ENCODE measurements at places on chromosomes 12 and 14.
A peak's percentile ranks its signal among the peaks of the same experiment; 100 is the strongest.

DNA sequence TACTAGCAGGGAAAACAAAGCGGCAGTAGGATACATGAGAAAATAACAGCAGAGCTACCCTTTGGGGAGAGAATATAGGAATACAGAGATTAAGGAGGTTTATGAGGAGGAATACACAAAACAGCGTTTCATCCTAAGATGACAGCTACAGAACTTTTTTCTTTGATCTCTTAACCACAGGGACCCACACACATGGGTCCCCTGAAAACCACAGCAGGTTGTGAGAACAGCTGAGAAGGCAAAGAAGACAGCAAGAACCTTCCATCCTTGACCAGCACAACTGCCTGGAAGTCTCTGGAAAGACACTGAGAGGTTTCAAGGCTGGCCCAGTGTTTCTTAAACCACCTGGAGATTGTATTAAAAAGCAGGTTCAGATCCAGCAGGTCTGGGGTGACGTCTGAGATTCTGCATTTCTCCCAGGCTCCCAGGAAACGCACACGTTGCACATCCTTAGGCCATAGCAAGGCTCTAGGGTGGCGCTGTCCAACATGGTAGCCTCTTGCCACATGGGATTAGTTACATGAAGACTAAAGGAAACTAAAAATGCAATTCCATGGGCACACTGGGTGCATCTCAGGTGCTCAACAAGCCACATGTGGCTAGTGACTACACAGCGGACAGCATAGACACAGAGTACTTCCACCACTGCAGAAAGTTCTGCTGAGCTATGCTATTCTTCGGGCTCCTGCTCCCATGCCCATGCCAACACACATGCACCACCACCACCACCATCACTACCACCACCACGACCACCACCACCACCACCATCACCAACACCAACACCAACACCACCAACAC is 92.3 kb downstream of the FOXN3 start:
- DNase-seq, result no peak

DNA sequence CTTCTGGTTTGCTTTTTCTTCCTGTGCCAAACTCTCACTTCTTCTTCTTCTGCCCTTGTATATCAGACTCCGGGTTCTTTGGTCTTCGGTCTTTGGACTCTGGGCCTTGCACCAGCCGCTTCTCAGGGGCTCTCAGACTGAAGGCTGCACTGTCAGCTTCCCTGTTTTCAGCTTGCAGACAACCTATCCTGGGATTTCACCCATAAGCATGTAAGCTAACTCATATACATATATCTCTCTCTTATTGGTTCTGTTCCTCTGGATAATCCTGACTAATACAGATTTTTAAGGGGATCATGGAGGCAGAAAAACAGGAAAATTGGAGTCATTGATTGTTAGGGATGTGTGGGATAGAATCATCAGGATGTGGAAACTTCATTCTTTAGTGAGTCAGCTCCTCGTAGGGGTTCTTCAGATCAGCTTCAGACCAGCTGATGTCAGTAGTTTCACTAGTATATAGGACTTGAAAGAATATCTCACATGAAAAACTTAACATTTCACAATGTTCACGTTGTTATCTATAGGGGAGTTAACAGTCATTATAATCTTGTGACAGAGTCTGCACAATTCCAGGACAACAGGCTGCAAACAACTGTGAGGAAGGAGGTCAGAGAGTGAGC is 102.9 kb downstream of the RASSF9 start:
- DNase-seq, result no peak

GRCh38 chr12:70983692-70984091 is 63.2 kb upstream of the PTPRR start:
- DNase-seq, result no peak

GRCh38 chr12:39722504-39722903 is 102.9 kb upstream of the ABCD2 start:
- DNase-seq, result no peak

GRCh38 chr12:12121061-12121460 is 50.3 kb downstream of the BCL2L14 start:
- peak; percentile 14 for DNase-seq

- DNase-seq, result no peak
These were observed 33.6 kb upstream of the SEL1L start for GRCh38 chr14:81567302-81567701.

- DNase-seq, result no peak
These were observed 14.4 kb downstream of the MUCL1 start for GRCh38 chr12:54868690-54869089.

DNA sequence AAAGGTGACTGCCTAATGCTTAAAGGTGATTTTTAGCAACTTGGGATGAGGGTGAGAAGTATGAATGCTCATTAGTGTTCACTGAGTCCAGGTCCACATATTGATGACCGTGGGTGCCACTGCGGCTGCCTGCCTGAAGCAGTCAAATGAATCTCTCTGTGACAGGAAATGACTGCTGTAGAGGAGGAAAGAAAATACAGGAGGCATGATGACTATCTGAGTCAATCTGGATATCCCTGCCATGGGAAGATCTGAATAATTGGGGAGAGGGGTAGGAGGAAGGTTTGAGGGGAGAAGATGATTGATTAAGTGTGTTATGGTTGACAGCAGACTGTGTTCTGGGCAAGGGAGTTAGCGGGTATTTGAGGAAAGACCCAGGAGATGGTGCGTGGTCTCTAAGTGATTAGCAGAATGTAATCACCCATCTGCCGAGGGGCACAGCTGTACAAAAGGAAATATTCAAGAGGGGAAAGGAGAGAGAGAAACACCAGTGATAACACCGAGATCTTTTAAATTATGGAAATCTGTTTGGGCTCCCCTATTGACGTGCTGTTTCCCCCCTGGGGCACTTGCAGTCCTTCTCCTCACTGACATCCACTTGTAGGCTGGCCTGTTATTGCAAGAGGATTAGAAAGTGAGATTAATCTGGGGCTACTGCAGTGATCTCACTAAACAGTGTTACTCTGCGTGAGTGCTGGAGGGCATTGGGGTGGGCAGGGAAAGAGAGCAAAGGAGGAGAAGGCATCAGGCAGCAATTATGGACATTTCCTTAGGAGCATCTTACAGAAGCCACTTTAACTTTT is 97.7 kb downstream of the AKAP6 start:
- no peak for DNase-seq

GRCh38 chr12:4587108-4587507 is 25.1 kb downstream of the DYRK4 start:
- DNase-seq, result no peak

GRCh38 chr12:63132201-63132600 is 18.8 kb downstream of the AVPR1A start:
- no peak for DNase-seq

- DNase-seq, result no peak
These were observed 19.4 kb upstream of the EVL start for GRCh38 chr14:100045642-100046344.

DNA sequence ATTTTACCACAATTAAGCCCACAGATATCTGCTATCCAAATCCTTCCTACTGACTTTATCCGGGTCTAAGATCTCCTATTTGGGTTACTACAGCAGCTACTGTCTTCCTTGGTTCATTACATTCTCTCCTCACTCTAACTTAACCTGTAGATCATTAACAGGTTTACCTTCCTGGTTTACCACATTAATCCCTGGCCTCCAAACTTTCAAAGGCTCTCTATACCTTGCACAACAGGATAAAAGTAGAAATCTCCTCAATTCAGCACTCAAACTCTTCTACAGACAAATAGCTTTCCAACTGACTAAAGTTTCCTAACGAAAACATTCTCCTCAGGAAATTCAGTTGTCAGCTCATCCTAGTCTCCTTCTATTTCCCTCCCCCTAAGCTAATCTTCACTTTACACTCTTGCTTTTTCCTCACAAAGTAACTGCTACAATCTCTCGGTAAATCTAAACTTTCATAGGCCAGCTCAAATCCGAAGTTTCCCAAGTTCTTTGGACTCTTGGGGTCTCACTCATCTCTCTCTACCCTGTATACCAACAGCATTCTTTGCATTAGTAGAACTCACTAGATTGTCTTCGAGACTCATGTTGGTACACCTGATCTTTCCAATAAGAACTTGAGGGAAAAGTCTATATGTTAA is 2.7 kb downstream of the BTBD7 start:
- DNase-seq, result no peak

GRCh38 chr12:103205906-103206305 is 248.4 kb downstream of the ASCL1 start:
- DNase-seq, result no peak

DNA sequence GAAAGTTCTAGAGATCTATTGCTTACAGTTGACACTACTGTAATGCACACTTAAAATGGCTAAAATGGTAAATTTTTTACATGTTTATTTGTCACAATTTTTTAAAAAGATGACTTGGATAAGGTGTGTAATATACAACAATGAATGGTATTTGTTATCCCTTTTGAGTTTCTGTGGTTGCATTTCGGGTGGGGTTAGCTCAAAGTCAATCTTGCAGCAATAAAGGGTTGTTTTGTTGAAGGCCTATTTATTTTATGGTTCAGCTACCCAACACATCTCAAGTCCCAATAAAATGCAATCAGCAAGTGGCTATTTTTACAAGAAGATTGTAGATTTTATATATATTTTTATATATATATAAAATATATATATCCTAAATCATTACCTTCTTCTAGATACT is 22.1 kb downstream of the SNRPF start:
- no peak for DNase-seq

GRCh38 chr14:25406818-25407217 is 356.9 kb upstream of the STXBP6 start:
- DNase-seq, result no peak

- DNase-seq, result no peak
These were observed 64.8 kb downstream of the DAD1 start for GRCh38 chr14:22524115-22524783.

DNA sequence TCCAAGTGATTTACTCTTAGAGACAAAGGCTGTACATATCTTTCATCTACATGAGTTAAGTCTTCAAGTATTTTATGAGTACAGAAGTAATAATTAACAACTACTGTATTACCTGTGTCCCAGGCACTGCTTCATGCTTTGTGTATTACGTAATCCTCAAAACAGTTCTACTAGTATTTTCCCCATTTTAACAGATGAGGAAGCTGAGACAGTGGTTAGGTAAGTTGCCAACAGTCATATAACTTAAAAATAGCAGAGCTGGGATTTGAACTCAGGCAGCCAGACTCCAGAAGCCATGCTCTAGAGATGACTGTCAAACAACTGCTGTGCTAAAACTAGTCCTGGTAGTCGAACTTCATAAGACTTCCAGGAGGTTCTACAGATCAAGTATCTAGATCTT is 10.7 kb downstream of the TRMT5 start:
- no peak for DNase-seq

DNA sequence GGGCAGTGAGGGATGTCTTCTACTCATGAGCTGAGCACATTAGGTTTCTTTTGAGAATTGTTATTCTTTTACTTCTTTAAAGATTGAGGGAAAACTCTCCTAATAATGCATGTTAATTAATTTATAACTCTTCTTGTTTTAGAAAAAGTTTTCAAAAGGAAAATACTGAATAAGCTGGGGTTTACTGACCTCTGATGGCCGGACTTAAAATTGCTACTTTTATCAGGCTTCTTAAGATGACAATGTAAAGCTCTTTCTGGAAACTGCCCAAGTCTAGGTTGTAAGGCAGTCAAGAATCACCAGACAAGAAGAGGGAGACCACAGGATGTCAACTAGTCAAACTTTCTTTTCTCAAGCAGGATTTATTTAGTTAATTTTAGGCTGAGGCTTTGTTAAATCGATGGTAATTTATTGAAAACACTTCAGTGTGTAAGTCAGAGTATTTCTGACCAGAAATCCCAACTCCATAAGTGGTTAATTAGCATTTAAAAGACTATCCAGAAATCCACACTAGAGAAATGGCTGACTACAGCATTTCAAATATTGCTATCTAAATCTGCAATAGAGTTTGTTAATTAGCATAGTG is 82.1 kb downstream of the AVPR1A start:
- DNase-seq, result peak; percentile 5

GRCh38 chr12:6444031-6444430 is 724 bp upstream of the CD27 start:
- no peak for DNase-seq

- DNase-seq, result no peak
These were observed 239.5 kb upstream of the SFSWAP start for GRCh38 chr12:131471271-131471905.

GRCh38 chr14:99554757-99555531 is 49.1 kb downstream of the CCDC85C start:
- DNase-seq, result no peak

- no peak for DNase-seq
These were observed 26.8 kb downstream of the CEP170B start for GRCh38 chr14:104891664-104892530.

GRCh38 chr12:67940780-67941243 is 48.4 kb upstream of the IFNG-AS1 start:
- DNase-seq, result no peak

- no peak for DNase-seq
These were observed 597 bp downstream of the GLT8D2 start for GRCh38 chr12:104049278-104049902.

DNA sequence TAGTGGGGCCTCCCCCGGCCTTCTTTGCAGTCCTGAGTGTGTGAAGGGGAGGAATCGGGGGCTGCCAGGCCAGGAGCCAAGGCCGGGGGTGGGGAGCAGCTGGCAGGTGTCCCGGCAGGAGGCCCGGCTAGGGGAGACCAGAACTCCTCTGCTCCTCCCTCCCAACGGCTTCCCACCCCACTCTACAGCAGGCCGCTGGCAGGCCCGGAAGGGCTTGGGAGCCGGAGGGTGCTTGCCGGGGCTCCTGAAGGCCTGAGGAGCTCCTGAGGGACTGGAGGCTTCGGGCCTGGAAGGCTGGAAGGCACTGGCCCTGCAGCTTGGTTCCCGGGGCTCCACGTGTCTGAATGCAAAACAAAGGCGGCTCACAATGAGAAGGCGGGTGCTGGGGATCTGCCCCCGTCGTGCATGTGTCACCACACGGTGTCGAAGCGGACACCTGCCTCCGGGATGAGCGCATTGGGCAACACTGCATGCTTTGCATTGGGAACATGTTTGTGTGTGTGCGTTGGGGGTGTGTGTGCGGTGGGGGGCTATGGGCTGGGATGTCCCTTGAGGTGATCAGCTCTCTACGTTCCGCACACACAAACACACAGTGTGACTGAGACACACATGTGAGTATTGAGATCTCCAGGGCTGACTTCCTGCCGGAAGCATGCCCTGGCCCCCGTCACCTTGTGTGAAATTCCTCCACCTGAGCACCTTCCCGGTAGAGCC is 30.9 kb upstream of the ANKRD9 start:
- DNase-seq, result no peak

- no peak for DNase-seq
These were observed 23.7 kb downstream of the FNTB start for GRCh38 chr14:65010211-65010931.

DNA sequence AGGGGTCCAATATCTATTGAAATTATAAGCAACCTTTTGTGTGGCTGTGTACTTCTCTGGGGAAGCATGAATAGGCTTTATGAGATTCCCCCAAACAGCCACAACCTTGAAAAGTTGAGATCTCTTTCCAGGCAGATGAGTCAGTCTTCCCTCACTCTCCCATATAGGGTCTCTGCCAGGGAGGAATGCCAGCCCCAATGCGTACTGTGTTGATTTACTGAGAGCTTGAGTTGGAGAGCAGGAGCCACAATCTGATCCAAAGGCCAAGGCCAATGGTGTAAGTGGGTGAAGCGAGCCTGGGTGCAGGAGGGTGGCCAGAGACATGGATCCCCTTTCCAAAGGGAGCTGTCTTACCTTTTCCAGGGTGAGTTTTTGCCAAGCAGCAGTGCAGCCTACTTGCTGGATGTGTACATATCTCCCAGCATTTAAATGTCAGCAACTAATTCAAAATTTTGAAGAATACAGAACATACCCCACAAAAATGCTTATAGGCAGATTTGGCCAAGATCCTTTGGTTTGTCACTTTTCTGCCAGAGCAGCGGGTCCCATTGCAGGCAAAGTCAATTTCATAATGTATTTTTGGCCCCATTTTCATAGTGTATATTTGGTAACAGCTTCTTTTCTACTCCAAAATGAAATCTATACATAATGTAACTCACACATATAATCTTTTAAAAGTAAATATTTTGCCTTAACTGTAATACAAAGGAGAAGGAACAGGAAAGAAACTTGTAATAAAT is 88.2 kb downstream of the TBC1D30 start:
- DNase-seq, result no peak
